ENCODE measurements at places on chromosomes 1 and 21.
A peak's percentile ranks its signal among the peaks of the same experiment; 100 is the strongest.

DNA sequence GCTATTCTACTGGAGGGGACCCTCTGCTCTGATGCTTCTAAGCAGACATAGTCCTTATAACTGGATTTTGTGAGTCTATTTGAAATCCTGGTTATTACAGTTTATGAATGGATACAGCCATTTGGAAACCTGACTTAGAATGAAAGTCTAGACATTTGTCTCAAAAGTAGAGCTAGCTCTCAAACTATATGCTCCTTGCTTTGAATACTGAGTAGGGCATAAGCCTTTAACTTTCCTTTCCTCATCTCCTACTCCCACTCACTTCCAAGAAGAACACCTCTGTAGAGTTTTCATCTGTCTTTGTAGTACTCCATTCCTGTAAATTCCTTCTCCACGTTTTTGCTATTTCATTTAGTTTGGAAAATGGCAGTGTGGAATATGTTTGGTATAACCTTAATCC, 9.0 kb upstream of the ARID1A start:
- no peak for DNase-seq

DNA sequence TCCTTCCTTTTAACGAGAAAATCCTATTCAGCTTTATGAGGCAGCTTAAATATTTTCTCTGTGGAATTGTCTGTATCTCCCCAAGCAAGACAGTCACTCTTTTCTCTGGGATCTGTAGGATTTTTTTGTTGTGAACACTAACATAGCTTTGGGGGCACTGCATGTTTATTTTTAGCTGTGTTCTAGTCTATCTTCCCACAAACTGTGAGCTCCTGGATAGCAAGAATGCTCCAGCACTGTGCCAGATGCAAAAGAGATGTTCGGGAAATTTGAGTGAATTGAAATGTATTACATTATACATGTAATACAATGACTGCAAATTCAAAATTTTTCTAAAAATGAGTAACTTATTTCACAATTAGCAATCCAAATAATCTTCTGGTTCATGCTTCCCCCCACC, 282.2 kb downstream of the PLPP3 start:
- no peak for DNase-seq

GRCh38 chr1:150548632-150549495, at the start of gene ADAMTSL4:
Gene ADAMTSL4, plus strand, starts transcription at chr1:150549408. Its CDS starts 2,881 bp downstream, at chr1:150552289.
- DNase-seq, result no peak

- DNase-seq, result no peak
Observed at GRCh38 chr1:193418745-193419058, 232.3 kb upstream of the B3GALT2 start.

DNA sequence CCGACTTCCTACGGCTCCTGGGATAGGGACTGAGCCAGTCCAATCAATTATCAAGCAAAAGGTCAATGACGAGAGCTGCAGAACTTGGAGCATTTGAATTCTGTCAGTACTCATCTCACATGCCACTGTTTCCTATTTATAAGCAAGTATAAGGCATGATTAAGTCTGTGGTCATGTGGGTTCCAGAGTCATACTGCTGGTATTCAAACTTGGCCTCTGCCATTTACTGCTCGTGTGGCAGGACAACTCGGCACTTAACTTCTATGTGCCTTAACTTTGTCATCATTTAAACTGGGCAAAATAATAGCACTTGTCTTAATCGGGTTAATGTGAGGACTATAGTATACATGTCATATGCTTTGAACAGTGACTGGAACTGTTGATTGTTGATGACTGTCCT, 44.9 kb upstream of the TNFSF18 start:
- DNase-seq, result no peak

- no peak for DNase-seq
Observed at GRCh38 chr1:13435458-13435857, 25.2 kb downstream of the PRAMEF20 start.

- no peak for DNase-seq
Observed at GRCh38 chr1:94884106-94884505, 42.8 kb downstream of the CNN3 start.

DNA sequence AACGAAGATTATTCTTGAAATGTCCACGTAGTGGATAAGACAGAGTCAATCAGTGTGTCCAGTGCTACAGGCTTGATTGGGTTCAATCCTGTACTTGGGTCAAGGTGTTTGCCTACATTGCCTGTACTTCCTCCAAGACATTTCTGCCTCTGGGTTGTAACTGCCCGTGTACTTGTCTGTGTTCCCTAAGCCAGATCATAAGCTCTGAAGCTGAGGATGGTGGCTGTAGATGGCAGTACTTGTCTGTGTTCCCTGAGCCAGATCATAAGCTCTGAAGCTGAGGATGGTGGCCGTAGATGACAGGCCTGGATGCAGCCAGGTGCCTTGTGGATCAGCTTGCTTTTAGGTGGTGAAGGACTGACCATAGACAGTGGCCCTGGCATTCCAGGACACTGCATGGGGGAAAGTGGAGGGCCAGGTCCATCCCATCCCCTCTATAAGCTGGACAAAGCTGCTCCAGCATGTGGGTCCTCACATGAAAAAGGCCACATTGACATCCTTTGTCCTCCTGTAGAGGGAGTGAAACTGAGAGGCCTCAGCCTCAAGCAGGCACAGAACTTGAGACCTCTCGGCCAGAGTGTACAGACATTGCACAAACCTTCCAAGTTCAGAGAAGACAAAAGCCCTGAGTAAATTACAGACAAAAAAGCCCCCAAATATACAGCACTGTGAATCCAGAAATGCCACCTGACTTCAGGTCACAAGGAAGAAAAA, 2.0 kb upstream of the SRM start:
- DNase-seq, result no peak

GRCh38 chr21:42381347-42381984, 14.4 kb downstream of the TMPRSS3 start:
- DNase-seq, result peak; percentile 60

DNA sequence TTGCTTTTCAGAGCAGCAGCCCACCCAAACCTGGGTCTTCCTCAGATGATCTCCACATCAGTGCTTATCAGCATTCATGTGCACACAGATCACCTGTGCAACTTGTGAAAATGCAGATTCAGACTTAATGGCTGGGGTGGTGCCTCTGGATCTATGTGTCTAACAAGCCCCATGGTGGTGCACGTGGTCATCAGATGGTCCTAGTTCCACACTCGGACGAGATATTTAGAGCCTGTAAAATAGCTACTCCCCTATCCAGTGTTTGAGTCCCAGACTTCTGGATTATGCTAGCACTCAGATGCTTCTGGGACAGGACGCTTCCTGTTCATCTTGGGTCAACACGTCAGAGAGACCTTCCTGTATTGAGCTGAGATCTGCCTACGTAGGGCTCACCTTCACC, 114.2 kb downstream of the LIPI start:
- DNase-seq, result no peak

DNA sequence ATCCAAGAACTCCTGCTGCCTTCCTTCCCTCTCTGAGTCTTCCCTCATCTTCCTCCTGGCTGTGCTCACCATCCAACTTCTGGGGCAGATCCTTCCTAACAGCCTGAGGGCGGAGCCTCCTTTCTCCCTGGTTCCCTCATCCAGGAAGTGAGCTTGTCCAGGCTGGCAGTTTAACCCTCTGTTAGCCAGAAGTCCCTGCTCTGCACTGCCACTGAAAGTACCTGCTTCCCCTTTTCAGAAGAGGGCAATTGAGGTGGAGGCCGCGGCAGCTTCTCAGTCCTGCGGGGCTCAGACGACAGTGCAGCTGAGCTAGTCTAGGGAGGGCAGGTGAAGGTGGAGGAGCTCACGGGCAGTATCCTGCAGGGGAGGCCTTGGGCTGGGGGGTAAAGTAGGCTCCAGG, 149.1 kb downstream of the FCRL5 start:
- DNase-seq, result no peak

DNA sequence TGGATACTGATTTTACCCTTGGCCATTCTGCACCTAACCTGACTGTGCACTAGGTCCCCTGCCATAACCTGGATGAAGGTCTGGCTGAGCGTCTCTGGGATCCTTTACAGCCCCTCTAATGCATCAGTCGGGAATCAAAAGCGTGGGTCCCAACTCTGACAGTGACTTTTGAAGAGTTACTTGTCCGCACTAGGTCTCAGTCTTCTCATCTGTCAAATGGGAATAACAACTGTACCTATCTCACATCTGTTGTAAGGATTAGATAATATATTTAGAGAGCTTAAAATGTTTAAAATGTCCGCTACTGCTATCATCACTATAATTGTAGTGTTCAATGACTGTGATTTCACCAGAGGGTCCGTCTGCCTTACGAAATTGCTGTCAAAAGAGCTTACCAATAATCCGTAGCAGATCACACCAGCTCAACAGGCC, 746 bp downstream of the TADA1 start:
- DNase-seq, result no peak

DNA sequence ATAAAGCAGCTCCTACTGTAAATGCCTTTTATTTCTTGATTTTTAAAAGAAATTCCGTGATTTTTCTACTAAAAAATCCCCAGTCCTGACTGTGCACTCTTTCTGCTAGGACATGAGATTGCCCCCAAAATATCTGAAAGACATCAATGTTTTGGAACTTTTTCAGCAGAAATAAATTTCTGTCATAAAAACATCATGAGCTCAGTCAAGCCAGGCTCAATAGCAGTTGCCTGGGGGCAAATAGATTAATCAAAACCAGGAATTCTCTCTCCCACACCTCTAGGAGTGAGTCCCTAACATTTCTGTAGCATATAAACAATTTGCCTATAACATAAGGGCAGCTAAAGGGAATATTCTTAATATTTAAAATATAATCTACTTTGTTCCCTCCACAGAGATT, 654.1 kb downstream of the PTPRC start:
- DNase-seq, result no peak

DNA sequence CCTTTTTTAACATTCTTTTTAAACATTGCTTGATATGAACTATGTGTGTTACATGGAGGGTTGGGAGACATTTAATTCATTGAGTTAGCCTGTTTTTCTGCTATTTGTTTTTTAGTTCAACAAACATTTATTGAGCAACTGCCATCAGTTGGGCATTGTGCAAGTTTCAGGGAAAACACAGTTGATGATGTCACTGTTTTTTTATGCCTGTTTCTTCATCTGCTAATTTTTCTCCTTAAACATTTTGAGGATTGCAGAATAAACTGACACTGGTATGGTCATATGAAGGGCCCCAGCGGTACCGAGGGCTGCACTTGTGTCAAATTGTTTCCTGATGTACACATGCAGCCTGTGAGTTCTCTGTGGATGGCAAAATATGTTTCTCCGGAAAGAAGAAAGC, 253.0 kb downstream of the FGGY start:
- no peak for DNase-seq

- DNase-seq, result no peak
Observed at GRCh38 chr1:51499694-51500093, 19.4 kb downstream of the EPS15 start.

- no peak for DNase-seq
Observed at GRCh38 chr1:55618199-55618598, 403.0 kb upstream of the USP24 start.

GRCh38 chr1:152448095-152448494, 34.0 kb upstream of the CRNN start:
- no peak for DNase-seq
